Activated naive CD8-positive, alpha-beta T cell treated with anti-CD3 and anti-CD28 coated beads, Interleukin-2, amount 50 U/mL, for 16 hours (primary cell): ENCODE measurements at places on chromosomes 2 and 18.

DNA sequence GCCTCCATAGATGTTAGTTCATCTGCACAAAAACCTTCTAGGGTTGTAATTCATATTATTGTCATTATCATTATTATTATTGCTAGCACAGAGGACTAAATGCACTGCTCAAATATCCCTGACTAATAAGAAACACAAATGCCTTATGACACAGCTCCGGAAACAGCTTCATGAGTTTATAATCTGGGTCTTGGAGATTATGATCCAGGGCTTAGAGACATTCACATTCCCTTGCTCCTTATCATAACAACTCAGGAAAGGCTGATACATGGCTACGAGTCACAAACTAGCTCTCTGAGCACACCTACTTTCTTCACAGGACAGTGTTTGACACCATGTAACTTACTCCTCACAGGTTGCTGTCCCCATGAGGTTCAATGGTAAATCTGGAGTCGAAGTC is 102.2 kb upstream of the TTC39C start:
- no peak for DNase-seq

GRCh38 chr2:128304715-128305554 is 13.7 kb downstream of the HS6ST1 start:
- no peak for DNase-seq

DNA sequence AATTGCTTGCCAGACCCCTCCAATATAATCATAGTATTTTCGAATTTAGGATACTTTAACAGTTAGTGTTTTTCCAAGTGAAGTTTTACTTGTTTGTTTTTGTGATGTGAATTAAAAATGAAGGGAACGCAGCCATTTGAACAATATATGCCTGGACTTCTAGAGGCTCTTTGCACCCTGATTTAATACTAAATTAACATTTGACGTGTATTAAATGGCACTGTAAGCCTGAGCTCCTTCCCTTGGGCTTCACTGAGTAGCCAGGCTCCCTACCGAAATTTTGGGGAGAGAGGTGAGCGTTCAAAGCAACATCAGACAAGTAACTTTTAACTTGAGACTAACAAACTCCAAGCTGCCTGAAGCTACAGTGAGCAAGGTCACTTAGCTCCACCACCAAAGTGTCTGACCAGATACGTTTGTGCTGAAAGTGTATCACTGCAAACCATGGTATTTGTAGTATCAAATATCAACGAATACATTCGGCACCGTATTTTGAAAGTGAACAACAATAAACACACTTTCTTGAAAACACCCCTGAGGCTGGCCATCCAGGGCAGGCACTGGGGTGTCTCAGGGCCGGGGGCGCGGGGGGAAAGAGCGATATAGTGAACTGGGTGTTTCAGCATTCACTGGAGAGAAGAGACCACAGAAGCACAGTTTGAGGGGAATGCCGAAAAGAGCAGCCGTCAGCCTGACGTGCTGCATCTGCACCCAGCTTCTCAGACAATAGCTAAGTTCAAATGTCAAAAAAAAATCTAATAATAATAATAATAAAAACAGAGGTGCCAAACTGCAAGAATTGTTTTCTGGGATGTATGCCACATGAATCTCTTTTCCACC is 7.7 kb upstream of the POU3F3 start:
- DNase-seq, result no peak

- no peak for DNase-seq
Measured at GRCh38 chr2:8541636-8542035, 140.2 kb upstream of the ID2 start.

GRCh38 chr18:25737710-25738311 is 352.6 kb downstream of the SS18 start:
- DNase-seq, result no peak
